ENCODE measurements at places on chromosomes 11 and 22. TPM values are rescaled to one million over a fixed set of nuclear protein-coding genes. Genes with fewer than 3 reads are reported as not detected.

GRCh38 chr11:22539821-22540256 is 85.8 kb downstream of the FANCF start:
- H3K27ac ChIP-seq: no peak overlapping the region
- H3K27me3 ChIP-seq: no peaks in the 10 kb centered on the region
- peak; percentile 10 for DNase-seq
- H3K4me3 ChIP-seq: no peak overlapping the region

DNA sequence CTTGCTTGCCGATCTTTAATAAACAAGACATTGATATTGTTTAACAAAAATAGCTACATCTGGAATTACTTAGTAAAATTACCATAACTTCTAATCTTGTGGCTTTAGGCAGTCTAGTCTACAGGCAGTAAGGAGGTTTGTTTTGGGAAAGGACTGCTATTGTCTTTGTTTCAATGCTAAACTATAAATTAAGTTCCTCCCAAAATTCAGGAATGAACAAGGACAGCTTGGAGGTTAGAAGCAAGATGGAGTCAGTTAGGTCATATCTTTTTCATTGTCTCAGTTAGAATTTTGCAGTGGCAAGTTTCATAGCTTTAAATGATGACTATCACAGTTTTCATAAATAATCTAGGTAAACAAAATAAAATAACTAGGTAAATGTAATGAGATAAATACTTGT is 36.1 kb upstream of the INCENP start:
- no peak for DNase-seq
- no peak overlapping the region for H3K4me3 ChIP-seq
- H3K27ac ChIP-seq: no peak overlapping the region
- H3K36me3 ChIP-seq: no peaks in the 10 kb centered on the region
- no peaks in the 10 kb centered on the region for H3K27me3 ChIP-seq

The GTPBP1 gene
- 59.8 TPM for total RNA-seq

The WNT7B gene
- 1.6 TPM for total RNA-seq

DNA sequence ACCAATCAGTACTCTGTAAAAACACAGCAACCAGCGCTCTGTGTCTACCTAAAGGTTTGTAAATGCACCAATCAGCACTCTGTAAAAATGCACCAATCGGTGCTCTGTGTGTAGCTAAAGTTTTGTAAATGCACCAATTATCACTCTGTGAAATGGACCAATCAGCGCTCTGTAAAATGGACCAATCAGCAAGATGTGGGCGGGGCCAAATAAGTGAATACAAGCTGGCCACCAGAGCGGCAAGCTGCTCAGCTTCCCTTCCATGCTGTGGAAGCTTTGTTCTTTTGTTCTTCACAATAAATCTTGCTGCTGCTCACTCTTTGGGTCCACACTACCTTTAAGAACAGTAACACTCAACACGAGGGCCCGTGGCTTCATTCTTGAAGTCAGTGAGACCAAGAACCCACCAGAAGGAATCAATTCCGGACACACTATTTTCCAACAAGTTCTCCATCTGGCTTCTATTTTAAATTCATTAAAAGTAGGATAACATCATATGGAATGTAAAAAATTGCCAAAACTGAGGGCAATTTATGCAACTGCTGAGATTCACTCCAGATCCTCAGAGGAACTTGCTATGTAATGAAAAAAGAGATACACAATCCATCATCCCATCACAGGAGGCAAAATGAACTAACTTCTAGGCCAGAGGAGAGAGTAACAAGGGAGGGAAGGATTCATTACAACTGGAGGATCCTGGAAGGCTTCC is 3.1 kb upstream of the PANX1 start:
- no peak overlapping the region for H3K27ac ChIP-seq
- no peak for DNase-seq
- no peaks in the 10 kb centered on the region for H3K27me3 ChIP-seq
- H3K36me3 ChIP-seq: no peaks in the 10 kb centered on the region
- peaks cover 29% of the 10 kb centered on the region for H3K4me1 ChIP-seq

DNA sequence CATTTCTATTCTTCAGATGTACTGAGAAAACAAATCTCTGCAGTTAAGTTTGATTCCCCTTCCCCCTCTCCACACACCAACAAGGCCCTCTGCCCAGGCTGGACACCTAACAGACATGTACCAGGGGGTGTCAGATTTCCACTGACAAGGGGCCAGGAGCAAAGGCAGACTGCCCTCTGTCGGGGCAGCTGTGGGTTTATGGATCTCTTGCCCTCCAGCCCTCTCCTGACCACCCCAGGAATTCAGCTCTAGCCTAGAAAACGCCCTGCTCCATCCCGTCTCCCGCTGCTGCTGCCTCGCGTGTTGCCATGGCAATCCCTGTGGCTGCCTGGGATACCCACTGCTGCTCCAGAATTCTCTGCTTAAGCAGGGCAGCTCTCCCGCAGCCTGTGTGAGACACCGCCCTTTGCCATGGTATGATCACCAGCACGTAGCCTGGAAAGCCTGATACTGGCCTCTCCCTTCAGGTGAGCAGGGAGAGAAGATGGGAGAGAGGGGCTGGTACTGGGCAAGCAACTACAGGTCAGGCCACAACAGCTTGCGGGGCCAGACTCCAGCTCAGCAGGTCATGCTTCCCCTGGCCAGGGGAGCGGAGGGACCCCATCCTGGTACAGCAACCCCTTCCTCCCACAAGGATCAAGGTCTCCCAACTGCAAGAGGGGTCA is 41.6 kb downstream of the BUD13 start:
- peaks cover 14% of the 10 kb centered on the region for H3K27me3 ChIP-seq
- no peaks in the 10 kb centered on the region for H3K36me3 ChIP-seq
- no peak overlapping the region for H3K27ac ChIP-seq
- no peak overlapping the region for H3K4me3 ChIP-seq
- peak; percentile 7 for DNase-seq
- peaks cover 2% of the 10 kb centered on the region for H3K4me1 ChIP-seq

- H3K27ac ChIP-seq: no peak overlapping the region
- H3K4me1 ChIP-seq: no peaks in the 10 kb centered on the region
- no peaks in the 10 kb centered on the region for H3K36me3 ChIP-seq
- no peak overlapping the region for H3K4me3 ChIP-seq
Measured at GRCh38 chr11:75024764-75025211, 36.1 kb downstream of the NEU3 start.

DNA sequence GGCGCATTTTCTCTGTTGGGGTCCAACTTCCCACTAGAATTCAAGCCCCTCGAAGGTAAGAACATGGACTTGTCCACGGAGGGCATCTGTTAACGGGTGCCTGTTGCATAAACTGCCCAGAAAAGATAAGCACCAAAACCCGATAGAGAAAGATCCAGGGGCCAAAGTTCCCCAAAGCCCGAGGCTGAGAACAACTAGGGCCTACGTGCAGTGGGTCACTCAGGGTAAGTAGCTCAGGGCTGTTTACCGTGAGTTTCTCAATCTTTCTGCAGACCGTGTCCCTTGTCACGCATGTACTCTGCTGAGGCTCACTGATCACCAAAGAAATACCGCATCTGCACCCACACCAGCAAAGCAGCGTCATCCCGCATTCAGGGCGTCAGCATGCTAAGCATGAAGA is 24.4 kb downstream of the PGA5 start:
- no peak overlapping the region for H3K27ac ChIP-seq
- DNase-seq: no peak

Data from astrocyte (in vitro differentiated cells and primary cell).